Fibroblast of skin of abdomen (primary cell): ENCODE measurements at places on chromosomes 2 and 18.

DNA sequence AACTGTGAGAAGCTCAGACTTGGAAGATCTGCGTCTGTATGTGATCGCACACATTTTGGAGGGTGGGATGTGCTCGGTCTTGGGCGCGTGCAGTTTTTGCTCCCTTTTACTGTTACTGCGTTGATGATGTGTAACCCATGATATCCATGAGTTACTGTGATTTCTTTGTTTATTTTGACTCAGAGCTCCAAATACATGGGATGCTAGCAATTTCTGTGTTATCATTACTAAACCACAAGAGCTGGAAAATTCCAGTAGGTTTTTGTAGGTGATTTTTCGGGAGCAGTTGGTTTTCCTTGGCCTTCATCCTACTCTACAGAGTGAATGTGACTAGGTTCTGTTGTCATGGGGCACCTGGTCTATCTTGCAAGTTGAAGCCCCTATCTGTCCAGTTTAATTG lies 124.2 kb downstream of the AGAP1 start:
- peak; percentile 47 for DNase-seq

DNA sequence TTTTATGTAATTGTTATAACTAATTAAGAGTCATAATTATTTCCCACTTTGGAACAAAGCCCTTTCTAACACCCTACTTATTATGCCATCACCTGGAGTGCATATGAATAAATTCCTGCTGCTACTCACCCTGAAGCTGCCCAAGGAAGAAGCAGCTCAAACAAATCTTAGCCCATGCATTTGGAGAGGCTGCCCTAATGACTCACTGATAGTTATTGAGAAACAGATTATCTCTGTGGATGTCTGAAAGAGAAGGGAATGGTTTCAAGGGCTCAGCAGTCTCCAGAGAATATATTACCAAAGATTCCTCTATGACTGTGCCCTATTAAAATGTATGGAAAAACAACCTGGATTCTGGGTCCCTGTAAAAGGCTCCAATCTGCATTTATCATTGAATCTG lies 81.0 kb downstream of the GPR39 start:
- DNase-seq, result no peak

GRCh38 chr18:64380117-64380516 lies 231.2 kb upstream of the LINC00305 start:
- no peak for DNase-seq

GRCh38 chr2:45885171-45885621 lies 233.7 kb downstream of the PRKCE start:
- DNase-seq, result no peak

- no peak for DNase-seq
Observed at GRCh38 chr18:13539050-13539449, 187.3 kb downstream of the FAM210A start.

- DNase-seq, result no peak
Observed at GRCh38 chr2:70458661-70459060, 95.0 kb downstream of the TGFA start.

GRCh38 chr18:22939649-22940048 lies 6.5 kb downstream of the RBBP8 start:
- DNase-seq, result no peak

DNA sequence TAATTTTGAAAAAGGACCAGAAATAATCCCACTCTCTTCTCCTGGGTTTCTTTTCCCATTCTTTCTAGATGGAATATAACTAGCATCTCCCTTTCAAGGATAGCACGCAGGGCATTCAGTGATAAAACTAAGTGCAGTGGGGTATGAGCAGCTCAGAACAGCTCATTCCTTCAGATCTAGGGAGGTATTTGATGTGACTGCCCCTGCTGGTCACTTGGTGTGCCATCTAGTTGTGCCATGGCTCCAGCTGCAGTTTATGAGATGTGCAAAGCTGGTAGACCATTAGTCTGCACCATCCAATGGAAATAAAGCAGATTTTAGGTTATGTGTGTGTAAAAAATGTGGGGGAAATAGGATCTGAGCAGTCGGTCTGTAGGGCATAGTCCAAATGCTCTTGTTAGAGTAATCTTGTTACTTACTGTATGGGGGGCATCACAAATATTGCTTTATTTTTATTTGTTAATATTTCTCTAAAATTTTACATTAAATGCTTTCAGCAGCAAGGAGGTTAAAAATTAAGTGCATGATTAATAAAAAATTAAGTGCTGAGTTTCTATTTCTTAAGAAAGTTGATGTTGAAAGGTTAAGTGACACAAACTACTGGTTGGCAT lies 38.9 kb downstream of the CTAGE1 start:
- DNase-seq, result no peak

DNA sequence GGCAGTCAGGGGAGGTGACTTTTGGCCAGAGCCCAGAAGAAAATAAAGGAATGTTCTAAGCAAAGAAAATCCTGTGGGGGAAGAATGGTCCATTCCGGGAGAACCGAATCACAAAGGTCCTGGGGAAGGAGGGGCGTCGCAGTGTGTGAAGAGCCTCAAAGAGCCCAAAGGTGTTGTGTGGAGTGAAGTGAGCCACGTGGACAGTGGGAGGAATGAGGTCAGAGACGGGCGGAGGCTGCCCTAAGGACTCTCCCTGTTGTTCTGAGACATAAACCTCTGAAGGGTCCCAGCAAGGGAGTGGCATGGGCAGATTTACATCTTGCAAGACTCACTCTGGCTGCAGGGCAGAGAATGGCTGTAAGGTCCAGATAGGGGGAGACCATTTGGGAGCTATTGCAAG lies 91.3 kb upstream of the SEC11C start:
- DNase-seq, result no peak

- peak; percentile 96 for DNase-seq
Observed at GRCh38 chr2:28224648-28225472, 167.8 kb upstream of the FOSL2 start.

GRCh38 chr2:102025016-102025501 lies 33.3 kb downstream of the IL1R2 start:
- peak; percentile 78 for DNase-seq

- no peak for DNase-seq
Observed at GRCh38 chr2:6971502-6971901, 54.3 kb downstream of the RNF144A start.

GRCh38 chr2:220334210-220334609 lies 706.8 kb downstream of the SLC4A3 start:
- no peak for DNase-seq

DNA sequence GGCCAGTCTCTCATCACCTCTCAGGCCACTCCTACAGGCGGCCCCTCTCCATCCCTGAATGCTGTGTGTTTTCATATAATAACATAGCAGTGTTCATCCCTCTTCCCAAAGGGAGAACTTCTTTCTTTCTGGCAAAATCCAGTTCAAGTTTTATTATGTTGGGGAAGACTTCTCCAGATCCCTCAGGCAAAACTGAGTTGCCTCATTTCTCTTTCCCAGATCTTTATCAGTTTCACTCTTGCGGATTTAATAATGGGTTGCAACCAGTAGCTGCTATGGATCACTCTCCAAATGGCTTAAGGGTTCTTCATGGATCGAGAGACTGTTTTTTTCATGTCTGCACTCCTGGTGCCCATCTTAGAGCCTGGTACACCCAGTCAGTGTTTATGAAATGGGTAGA lies 129.9 kb downstream of the FHOD3 start:
- no peak for DNase-seq

- DNase-seq, result no peak
Observed at GRCh38 chr2:238113611-238114010, 13.5 kb downstream of the ESPNL start.
